Activated T-helper 1 cell treated with anti-CD3 and anti-CD28 coated beads, Interleukin-2, amount 50 U/mL, for 16 hours (primary cell): ENCODE measurements at places on chromosomes 12 and 14.

DNA sequence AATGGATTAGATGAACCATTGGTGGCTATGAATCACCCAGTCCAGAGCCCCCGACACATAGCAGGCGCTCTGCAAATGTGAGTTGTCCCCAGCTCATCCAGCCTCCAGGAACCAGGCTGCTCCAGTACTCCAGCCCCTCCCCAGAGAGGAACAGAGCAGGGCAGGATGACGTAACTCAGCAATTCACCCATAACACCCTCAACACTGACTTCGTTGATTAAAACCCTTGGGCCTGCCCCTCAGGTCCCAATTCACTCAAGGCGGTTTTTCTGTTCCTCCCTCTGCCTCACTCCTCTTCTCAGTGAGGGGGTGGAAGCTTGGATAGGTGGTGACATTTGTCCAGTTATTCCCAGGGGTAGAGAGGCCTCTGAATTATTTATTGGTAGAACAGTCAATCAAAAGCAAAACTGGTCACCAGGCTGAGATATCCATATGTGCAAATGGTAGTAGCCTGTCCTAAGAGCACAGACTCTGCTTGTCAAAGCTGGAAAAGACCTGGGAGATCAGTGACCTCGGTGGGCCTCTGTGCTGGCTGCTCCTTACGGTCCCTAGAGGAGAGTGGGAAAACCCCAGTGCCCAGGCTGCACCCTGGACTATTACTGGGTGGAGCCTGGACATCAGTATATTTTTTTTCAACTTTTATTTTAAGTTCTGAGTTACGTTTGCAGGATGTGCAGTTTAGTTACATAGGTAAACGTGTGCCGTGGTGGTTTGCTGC is 97.0 kb downstream of the CMKLR1 start:
- DNase-seq, result no peak

DNA sequence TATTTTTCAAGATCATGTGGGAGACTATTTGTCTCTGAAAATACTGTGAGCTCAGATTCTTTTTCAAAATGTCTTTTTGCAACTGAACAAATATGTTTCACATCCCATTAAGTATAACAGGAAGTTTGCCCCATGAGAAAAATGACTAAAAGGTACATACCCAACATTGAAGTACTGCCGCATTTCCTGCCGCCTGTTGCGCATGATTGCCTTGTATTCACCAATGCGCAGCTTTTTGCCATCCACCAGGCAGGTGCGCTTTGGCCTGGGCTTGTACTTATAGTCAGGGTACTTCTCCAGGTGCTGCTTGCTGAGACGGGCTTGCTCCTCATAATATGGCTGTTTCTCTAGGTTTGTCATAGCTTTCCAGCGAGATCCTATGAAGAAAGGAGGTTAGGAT is 413.2 kb downstream of the SOX5 start:
- no peak for DNase-seq

DNA sequence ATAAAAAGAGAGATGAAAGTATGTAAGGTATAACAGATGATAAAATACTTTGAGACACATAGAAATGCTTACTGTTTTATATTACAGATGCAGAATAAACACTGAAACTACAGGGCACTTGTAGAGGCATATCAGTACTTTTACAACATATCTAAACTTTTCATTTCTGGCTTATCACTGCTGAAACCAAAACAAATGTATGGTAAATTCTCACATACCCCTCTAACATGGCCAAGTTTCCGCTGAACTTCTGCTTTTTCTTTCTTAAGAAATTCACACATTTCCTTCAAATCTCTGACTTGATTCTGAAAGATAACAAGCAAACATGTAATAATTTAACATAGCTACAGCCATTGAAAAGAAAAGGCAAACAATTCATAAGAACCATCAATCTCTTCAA is 33.3 kb upstream of the C12orf50 start:
- no peak for DNase-seq

GRCh38 chr12:113088971-113089756 is 32.6 kb downstream of the DTX1 start:
- peak; percentile 34 for DNase-seq

GRCh38 chr12:51234530-51234929 is 4.1 kb upstream of the DAZAP2 start:
- DNase-seq, result no peak

- DNase-seq, result no peak
Observed at GRCh38 chr14:104237651-104238423, 99.5 kb downstream of the KIF26A start.

DNA sequence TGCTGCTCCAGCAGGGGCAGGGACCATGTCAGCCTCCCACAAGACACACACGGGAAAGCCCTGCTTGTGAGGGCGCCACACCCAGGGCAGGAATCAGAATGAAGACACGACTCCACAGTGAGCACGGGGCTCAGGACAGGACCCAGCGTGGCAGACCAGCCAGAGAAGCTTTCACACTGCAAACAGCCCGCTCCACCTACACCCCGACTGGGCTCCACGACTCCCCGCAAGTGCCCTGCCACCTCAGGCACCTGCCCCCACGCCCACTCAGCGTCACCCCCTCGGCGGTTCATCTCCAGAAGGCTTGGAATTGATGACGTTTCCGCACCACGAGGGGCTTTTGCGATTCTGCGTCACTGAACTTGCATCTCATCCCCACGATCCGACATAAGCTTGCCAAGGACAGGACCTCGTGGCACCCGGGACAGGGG is 91.1 kb downstream of the FBXL14 start:
- no peak for DNase-seq

GRCh38 chr12:40684986-40685385 is 7.3 kb upstream of the CNTN1 start:
- no peak for DNase-seq

- DNase-seq, result no peak
Observed at GRCh38 chr14:64681796-64682710, 22.2 kb upstream of the PLEKHG3 start.

GRCh38 chr14:28077021-28077420 is 689.6 kb upstream of the FOXG1 start:
- no peak for DNase-seq

- no peak for DNase-seq
Observed at GRCh38 chr12:24814379-24815113, 134.4 kb downstream of the BCAT1 start.

DNA sequence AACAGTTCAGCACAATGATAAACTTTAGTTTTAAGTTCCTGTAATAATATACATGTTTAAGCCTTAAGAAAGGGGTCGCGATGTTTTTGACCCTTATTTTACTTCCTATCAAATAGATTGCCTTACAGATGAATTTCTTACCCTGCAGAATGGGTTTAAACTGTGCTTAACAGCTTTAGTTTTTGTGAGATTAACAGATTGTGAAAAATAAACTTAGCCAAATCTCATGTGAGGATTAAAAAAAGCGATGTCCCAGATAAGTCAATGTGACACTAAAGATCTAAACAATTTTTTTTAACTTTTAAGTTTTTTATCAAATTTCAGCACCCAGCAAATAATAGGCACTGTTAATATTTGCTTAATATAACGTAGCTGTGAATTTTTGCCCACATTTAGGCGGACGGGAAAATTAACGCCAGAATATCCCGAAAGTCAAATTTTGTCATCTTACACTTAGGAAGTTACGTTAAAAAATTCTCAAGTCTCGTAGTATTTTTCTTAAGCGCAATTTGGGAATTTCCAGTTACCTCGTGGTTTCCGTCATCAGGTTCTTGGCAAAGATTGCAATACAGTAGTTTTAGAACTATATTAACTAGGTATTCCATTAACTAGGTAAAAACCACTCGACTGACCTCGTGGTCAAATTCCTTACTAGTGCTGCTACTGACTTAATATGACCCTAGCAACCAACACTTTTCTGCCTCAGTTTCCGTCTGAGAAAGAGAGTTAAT is 1.2 kb downstream of the HNRNPC start:
- no peak for DNase-seq

GRCh38 chr12:6638305-6638704 is 2.5 kb upstream of the LPAR5 start:
- no peak for DNase-seq

DNA sequence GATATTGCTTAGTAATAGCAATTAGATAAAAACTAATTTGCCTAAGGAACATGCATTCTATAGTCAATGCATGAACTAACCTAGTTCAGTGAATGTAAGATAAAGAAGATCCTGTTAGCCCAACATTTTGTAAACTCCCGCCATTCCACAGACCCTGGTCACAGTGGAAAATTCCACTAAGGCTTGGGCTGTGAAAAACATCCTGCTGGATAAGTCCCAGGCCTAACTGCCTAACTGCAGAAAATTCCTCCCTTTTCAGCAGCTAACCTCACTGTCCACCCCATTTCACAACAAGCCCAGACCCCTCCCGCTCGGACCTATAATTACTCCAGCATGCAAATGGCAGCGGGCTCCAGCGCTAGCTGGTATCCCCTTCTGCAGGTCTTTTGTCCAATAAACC is 97.9 kb upstream of the GARIN6 start:
- DNase-seq, result no peak

DNA sequence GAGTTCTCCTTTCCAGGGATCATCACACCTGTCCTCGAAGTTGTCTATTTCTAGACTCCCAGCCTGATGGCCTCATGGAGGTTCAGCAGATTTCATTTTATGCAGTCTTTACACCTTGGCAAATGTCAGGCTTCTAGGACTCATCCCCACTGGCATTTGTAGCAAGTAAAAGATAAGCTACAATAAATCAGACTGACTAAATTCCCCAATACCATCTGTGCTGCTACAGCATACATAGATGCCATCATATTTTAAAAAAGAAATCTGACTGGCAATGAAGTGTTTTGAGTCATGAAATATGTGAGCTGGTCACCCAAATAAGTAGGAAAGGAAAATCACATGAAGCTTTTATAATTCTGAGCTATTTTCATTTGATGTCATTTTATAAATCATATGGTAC is 55.3 kb downstream of the KCNC2 start:
- DNase-seq, result no peak

- no peak for DNase-seq
Observed at GRCh38 chr12:117897372-117898161, 71.2 kb downstream of the KSR2 start.

- no peak for DNase-seq
Observed at GRCh38 chr12:101763246-101763931, 24.1 kb upstream of the SYCP3 start.

DNA sequence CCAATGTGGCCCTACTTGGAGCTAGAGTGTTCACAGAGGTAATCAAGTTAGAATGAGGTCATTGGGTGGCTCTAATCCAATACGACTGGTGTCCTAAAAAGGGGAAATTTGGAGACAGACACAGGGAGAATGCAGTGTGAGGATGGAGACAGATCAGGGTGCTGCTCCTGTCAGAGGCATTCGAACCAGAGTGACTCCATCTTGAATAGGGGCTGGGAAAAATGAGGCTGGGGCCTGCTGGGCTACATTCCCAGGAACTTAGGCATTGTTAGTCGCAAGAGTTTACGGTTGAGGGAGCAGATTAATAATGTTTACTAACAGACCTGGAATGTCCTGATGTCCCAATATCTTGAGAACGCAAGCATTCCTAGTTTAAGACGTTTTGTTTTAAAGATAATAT is 20.2 kb downstream of the TNFAIP2 start:
- no peak for DNase-seq

DNA sequence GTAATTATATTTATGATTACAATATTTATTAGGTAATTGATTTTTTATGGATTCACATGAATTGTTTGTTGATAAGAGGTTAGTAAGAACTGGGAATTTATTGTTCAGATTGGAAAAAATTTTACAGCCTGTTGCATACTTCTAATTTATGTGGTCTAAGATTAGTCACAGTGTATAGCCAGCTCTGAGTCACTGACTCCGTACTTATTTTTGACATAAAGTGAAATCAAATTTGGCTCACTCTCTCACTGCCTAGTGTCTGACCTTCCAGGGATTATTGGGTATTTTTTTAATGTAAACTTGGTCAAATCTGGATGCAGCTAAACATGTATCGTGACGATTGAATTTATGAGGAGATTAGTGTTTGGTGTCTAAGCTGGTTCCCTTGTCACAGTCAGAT is 109.3 kb downstream of the PTPRQ start:
- DNase-seq, result no peak

GRCh38 chr12:14395074-14395778 is 29.7 kb downstream of the ATF7IP start:
- DNase-seq, result no peak

- no peak for DNase-seq
Observed at GRCh38 chr12:121145221-121145620, 12.5 kb downstream of the P2RX7 start.

GRCh38 chr12:132477703-132478432 is 12.1 kb upstream of the FBRSL1 start:
- DNase-seq, result no peak

DNA sequence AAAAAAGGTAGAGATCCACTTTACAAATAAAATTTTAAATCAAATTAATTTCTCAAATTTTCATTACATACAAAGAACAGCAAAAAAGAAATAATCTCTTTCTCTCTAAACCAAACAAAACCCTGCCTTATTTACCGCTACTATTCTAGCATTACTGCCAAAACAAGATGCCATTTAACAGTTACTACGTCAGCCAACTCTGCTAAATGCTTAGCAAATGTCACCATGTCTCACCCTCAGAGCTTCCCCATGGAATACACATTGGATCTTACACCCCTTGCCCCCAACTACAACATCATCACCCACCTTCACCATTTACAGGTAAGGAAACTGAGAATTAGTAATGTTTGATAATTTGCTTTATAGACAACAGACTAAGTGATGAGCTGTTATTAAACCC is 23.0 kb upstream of the NR2C1 start:
- no peak for DNase-seq

- no peak for DNase-seq
Observed at GRCh38 chr14:95527387-95528002, 7.4 kb upstream of the GLRX5 start.

DNA sequence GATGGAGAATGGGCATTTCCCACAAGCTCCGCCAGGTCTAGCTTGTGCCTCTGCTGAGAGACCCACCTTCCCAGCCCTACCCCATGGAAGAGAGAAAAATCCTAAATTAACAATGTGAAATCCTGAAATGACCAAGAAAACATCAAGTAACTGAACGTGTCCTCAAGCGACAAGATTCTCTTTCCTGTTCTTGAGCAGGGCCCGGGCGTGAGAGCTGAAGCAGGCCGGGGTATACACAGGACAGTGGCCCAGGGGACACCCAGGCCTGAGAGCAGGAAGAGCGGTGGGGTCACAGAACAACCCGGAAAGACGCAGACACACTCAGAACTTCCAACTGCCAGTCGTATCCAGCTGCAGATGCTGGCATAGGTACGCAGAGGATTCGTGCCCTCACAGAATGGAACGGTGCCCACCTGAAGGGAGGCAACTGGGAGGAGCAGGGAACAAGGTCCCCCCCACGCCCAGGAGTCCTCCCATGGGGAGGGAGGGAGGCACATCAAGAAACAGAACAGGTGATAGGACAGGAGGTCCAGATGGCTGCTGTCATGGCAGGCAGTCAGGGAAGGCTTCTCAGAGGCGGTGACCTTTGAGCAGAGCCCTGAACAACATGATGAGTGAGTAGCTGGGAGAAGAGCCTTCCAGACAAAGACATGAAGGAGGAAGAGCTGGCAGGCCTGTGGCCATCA is 9.1 kb downstream of the RIMBP2 start:
- DNase-seq, result no peak
